ENCODE measurements at places on chromosomes 5 and 9. TPM values are rescaled to one million over a fixed set of nuclear protein-coding genes. Genes with fewer than 3 reads are reported as not detected.

GRCh38 chr5:173483160-173483559 lies 133.3 kb downstream of the BOD1 start:
- DNase-seq, result no peak

DNA sequence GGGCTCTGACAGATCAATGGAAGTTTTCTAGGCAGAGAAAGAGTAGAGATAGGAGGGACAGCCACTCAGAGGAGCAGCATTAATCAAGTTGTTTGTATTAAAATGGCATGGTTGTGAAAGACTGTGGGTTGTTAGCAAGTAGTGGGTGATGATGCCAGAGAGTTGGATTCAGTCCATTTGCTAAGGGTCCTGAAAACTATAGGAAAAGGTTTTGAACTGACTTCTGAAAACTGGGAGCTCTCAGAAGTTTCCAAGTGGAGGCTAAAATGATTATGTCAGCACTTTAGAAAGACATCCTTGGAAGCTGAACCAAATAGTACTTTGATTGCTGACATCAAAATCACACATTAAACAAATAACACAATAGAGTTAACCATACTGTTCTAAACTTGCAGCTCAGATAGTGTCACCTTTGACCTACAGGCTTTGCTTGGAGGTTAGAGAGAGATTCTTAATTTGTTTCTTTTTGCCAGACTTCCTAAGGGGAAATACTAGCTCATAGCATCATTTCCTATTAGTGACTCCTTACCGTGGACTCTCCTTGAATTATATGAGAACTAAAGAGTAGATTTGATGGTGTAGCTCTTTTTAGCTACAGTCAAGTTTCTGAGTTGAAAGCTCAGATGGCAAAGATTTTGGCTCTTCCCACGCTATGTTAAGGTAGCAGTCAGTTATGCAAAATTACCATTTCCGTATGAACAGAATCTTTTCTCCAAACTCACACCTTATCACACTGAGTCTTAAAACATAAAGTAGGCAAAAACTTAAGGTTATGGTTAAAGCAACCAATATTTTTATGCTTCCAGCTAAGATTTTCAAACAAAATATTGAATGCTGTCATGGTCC lies 277.1 kb downstream of the NR3C1 start:
- DNase-seq, result no peak

Gene LHFPL2
- total RNA-seq, result 25.8 TPM

Gene PCDHB8
- 7.6 TPM for total RNA-seq

Gene MAMDC2
- total RNA-seq, result 1.5 TPM

GRCh38 chr9:20065796-20066700 lies 277.2 kb upstream of the SLC24A2 start:
- DNase-seq, result no peak

Gene ANKRD33B
- total RNA-seq, result 19.1 TPM

Gene SPEF2
- 0.87 TPM for total RNA-seq

GRCh38 chr5:53333160-53333559 lies 147.3 kb upstream of the FST start:
- DNase-seq, result no peak

Gene STOML2
- total RNA-seq, result 264 TPM

Gene ITGA1
- total RNA-seq, result 1.6 TPM

DNA sequence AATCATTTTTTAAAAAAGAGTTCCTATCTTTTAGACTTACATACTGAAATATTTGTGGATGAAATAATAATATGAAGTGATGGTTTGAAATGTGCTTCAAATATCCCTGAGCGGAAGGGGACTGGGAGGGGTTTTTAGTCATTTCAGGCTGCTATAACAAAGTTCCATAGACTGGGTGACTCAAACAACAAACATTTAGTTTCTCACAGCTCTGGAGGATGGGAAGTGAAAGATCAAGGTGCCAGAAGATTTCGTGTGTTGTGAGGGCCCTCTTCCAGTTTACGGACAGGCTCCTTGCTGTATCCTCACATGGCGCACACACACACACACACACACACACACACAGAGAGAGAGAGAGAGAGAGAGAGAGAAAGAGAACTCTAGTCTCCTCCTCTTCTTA lies 27.1 kb upstream of the TEX10 start:
- DNase-seq, result peak; percentile 13

Gene FOXD4
- total RNA-seq, result 0.23 TPM

GRCh38 chr5:74153255-74153790 lies 487.2 kb downstream of the ENC1 start:
- no peak for DNase-seq

- peak; percentile 61 for DNase-seq
Measured at GRCh38 chr5:137344723-137345322, 154.3 kb downstream of the SPOCK1 start.

DNA sequence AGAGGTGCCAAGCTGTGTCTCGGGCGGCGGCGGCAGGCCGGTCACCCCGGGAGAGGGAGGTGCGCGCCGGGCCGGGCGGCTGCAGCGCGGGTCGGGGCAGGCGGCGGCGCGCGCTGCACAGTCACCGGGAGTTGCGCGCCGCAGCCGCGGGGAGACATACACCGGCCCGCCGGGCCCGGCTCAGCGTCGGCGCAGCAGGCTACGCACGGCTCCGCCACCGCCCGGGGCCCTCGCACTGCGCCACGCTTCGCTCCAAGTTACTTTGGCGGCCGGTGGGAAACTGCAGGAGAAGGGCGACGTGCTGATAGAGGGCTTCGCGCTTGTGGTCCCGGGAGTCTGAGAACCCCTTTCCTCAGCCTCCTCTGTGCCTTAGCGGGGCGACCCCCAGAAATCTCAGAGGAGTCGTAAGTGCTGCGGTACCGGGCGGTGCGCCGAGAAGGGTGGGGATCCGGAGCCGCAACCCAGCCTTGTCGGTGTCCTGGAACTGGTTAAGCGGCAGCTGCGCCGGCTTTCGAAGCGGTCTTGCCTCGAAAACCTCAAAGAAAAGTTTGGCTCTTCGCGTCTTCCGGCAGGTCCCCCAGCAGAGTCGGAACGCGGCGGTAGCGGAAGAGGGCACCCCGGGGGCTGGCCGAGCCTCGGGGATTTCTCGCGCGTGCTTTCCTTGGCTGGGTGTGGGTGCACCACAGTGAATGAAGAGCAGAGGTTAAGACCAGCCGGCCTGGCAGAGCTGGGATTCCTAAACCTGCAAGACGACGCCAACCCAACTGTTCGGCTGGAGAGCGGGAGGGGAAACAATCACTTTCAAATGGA lies at the start of gene EFNA5:
Gene EFNA5 (minus strand): TSS at position 6 of the 810 bp plus-strand sequence.
- DNase-seq, result no peak

DNA sequence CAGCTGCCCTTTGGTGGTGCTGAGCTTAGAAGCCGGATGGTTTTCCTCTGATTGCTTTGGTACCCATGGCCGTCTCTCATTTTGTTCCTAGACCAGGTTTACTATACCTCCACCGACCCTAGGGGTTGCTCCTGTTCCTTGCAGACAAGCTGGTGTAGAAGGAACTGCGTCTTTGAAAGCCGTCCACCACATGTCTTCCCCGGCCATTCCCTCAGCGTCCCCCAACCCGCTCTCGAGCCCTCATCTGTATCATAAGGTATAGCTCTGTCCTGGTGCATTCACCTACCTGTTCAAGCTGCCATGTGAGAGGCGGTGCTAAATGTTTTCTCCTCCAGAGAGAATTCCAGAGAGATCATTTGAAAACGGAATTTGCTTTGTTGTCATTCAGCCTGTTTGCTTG lies 39.5 kb downstream of the TENT4A start:
- DNase-seq, result no peak

DNA sequence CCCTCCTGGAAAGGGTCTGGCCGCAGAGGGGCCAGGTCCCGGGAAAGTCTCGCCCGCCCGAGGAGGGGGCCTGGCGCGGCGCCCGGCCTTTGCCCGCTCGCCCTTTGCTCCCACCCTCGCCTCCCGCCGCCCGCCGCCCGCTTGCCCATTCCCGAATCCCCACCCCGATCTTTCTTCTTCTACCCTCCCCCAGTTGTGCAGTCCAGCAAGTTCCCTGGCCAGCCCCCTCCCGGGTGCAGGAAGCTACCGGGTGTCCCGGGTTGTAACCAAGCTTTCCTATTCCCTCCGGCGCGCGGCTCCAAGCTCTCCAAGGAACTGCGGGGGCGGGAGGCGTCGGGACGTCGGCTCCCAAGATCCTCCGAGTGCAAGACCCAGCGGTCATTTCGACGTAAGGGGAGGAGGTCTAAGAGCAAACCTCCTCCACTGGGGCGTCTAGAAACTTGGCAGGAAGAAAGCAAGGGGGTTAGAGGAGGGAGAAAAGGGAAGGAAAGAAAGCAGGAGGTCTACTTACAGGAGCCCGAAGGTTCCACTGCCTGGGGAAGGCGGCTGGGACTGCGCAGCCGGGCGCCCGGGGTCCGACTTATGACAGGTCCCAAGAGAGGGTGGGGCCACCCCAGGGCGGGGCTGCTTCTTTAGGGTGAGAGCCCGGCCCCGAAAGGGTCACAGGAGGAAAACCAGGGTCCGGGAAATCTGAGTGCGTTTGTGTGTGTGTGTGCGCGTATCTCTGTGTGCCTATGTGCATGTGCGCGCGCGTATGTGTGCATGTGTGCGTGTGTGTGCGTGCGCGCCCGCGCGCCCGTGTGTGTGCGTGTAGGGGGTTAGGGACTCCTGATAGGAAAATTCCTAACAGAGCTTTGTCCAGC lies at the start of gene PTGR1:
Gene PTGR1 (minus strand): TSS at position 556 of the 863 bp plus-strand sequence. CDS start 2,225 bp downstream, outside the sequence.
- DNase-seq, result no peak

Gene PROB1
- 2.3 TPM for total RNA-seq

DNA sequence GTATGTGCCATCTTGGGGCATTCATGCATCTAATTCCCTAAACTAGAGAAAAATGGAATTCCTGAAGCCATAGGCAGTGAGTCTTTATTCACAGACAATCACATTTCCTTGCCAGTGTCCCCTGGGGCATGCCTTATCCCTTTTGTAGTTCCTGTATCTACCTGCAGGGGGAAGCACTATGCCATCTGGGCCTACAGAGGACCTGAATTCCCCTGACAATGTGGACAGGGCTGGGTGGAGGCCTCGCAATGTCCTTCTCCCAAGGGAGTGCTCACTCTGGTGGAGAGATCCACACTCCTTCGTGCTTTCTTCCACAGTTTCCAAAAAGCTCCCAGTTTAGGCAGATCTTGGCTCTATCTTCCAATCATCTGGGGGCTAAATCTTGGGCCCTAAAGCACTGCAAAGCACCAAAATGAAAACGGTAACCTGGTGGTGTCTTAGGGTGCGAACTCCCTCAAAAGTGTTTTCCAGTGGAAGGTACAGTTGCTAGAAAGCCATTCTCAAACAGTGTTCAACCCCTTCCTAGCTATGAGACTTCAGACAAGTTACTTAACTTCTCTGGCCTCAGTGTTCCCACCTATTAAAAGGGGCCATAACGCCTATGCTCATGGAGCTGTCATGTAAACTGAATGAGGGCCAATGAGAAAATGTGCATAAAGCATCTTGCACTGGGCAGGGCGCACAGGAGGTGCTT lies 17.5 kb downstream of the WHRN start:
- DNase-seq, result peak; percentile 54

- DNase-seq, result no peak
Measured at GRCh38 chr5:93892481-93892880, 151.1 kb upstream of the POU5F2 start.

DNA sequence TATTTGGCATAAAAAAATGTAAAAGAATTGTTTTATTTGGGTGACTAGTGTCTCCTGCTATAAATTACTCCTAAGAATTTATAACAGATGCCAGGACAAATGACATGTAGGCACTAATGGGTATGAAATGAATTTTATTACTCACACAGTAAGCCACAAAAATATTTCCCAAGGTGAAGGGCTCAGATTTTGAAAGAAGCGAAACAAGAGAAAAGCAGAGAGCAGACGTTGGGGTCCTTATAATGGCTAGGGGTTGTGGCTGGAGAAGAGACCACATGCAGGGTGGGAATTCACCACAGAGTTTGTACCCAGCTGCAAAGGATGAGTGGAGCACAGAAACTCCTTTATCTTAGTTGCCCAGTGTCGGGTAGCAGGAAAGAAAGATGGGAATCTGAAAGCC lies 45.0 kb upstream of the PRR16 start:
- no peak for DNase-seq

GRCh38 chr9:70135176-70135575 lies 91.5 kb downstream of the MAMDC2 start:
- no peak for DNase-seq

- DNase-seq, result no peak
Measured at GRCh38 chr9:20725675-20726074, 41.6 kb downstream of the FOCAD start.

DNA sequence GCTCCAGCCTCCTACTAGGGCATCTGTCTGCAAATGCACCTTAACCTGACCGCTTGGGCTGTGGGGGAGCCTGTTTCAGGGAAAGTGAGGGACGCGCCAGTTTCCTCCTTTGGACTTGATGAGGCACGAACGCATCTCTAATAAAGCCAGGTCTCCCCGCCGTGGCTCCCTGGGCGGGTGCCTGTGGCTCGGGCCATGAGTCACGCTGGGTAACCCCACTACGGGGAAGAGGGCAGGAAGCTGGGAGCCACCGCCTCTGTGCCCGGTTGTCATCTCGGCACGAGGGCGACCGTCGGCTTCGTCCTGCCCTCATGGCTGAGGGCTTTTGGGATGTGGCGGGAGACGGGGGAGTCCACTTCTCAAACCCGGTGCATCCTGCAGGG lies 12.1 kb downstream of the NOTCH1 start:
- DNase-seq, result no peak

Gene SPAG8
- 0.90 TPM for total RNA-seq

- DNase-seq, result no peak
Measured at GRCh38 chr9:36317766-36318165, 59.5 kb upstream of the GNE start.

DNA sequence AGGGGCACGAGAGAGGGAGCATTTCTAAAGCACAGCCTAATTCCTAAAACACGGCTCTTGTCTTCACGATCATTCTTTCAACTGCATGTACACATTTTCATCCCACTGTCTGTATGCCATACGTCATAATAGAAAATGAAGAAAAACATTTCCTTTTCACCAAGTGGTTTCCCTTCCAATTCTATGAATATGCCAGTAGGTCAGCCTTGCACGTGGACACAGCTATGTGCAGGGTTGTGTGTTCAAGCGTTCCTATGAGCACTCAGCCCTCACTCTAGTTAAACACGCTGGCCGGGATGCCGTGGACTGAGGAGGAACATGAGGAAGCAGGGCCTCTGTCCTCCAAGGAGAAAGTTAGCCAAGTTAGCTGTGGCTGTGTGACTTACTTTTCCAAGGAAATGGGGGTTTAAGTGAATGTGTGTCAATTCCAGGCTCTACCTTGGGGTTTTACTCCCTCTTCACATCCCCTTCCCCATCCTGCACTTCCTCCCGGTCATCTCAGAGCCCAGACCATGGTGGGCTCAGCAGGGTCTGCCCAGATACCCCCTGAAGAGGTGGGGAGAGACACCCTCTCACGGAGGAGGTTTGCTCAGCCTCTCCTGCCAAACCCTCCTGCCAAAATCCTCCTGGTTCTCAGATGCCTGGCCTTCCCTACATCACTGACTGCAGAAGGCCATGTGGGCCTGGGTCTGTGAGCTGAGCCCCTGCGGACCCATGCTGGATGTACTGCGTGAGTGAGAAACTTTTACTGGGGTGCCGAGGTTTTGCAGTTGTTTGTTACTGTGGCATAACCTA lies 230.6 kb downstream of the FSTL4 start:
- DNase-seq, result no peak

Gene CD180
- not detected for total RNA-seq
